ENCODE measurements at places on chromosomes 6 and 20.

DNA sequence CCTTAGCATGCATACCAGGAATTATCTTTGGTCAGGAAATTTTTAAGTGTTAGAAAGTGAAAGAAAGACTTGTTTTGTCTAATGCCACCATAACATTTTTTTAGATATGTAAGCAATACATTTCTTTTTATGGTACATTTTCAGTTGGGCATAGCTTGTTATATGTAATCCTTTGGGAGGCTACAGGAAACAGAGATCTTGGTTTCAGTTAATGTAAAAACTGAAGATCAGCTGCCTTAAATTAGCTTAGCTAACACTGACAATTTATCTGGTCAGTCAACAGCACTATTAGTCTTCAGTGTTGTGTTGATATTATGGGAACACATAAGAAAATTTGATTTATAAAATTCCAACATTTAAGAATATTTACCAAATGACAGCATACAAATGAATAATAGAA lies 78.6 kb upstream of the SMIM8 start:
- DNase-seq = no peak

DNA sequence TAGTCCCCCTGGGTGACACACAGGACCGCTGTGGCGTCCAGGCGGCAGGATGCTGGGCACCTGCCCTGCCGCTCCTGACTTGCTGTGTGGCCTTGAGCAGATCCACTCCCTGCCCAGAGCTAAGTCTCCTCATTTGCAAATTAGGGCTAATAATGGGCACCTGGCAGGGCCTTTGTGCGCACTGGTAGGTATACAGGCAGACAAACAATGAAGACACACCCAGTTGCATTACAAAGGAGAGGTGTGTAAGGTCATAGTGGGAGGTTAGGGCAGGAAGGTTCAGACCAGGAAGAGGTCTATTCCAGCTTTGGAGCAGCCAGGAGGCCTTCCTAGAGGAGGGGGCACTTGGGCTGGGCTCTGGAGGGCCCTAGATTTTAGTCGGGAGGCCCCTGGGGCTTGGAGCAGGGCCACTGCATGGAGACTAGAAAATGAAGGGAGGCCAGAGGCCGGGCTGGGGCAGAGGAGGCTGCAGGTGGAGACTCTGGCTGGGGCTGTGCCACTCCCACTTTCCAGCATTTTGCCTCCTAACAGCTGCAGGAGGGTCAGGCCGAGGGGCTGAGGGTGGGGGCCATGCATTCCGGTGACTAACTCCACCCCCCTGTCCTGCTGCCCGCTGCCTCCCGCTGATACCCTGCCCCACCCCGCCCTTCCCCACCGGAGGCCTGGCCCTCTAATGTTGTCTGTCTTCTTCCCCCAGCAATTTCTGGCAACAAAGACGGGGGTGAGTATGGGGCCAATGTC lies 28.5 kb downstream of the MYH7B start:
- no peak for DNase-seq

- DNase-seq = no peak
Observed at GRCh38 chr20:1706079-1706478, 48.5 kb upstream of the SIRPG start.

- DNase-seq = no peak
Observed at GRCh38 chr6:44699082-44699481, 311.6 kb downstream of the CDC5L start.

GRCh38 chr20:32749914-32750637 lies 6.8 kb upstream of the COMMD7 start:
- DNase-seq = no peak

GRCh38 chr6:12318749-12319148 lies 28.6 kb downstream of the EDN1 start:
- no peak for DNase-seq
